Dermis microvascular lymphatic vessel endothelial cell (primary cell): ENCODE measurements at places on chromosomes 11 and 22. TPM values are rescaled to one million over a fixed set of nuclear protein-coding genes. Genes with fewer than 3 reads are reported as not detected.

The TSGA10IP gene
- total RNA-seq: not detected in 2 replicates

The PDXP gene
- total RNA-seq: 6.7 and 9.2 TPM in 2 replicates

The MIOX gene
- 0.13 TPM in 1 of 2 replicates, not detected in the other for total RNA-seq

The CTR9 gene
- total RNA-seq: 26.1 and 30.0 TPM in 2 replicates

The ANO1 gene
- total RNA-seq: not detected in 2 replicates

The MCAM gene
- 133 and 200 TPM in 2 replicates for total RNA-seq

The GTSE1 gene
- total RNA-seq: 3.4 and 6.3 TPM in 2 replicates

The OR5A1 gene
- not detected in 2 replicates for total RNA-seq

The OR4D5 gene
- not detected in 2 replicates for total RNA-seq

The OR4C6 gene
- total RNA-seq: not detected in 2 replicates

The MRPL23 gene
- 48.3 and 94.5 TPM in 2 replicates for total RNA-seq

The LGALS1 gene
- total RNA-seq: 3,435 and 6,925 TPM in 2 replicates

The IFITM10 gene
- total RNA-seq: 0.39 and 1.3 TPM in 2 replicates
